ENCODE measurements at places on chromosomes 2 and 18. TPM values are rescaled to one million over a fixed set of nuclear protein-coding genes. Genes with fewer than 3 reads are reported as not detected.
A peak's percentile ranks its signal among the peaks of the same experiment; 100 is the strongest.

GRCh38 chr2:241009601-241010530, 11.4 kb downstream of the SNED1 start:
- DNase-seq = peak; percentile 74

- no peak for DNase-seq
Measured at GRCh38 chr2:31770741-31771140, 190.0 kb upstream of the SRD5A2 start.

DNA sequence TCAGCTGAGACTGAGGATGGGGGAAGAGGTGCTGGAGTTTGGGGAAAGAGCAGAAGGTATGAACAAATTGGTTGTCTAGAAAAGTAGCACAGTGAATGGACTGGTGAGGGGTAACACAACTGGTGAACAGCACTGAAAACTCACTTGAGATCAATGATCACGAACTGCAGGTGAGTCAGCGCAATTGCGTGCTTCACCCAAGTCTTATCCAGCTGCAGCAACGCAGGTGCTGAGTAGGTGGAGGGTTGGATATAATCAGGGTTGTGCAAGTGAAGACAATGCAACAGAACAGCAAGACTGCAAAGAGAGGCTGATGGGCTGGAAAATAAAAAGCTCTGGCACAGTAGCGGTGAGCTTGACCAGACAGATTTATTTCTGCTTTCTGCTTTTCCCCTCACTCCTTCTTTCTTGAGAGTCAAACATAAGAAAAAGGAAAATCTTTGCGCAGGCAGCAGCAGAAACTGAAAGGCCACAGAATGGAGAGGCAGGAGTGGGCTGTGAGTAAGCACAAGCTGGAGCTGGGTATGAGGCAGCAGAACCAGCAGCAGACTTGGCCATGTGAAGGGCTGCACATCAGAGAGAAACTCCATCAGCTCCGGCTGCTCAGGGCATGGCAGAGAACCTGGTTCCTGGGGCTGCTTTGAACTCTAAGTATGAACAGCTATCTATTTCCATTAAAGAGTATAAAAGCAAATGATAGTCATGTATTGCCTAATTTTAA, 99.4 kb upstream of the ARL5A start:
- no peak for DNase-seq

- DNase-seq = no peak
Measured at GRCh38 chr18:26051843-26052242, 38.6 kb downstream of the SS18 start.

DNA sequence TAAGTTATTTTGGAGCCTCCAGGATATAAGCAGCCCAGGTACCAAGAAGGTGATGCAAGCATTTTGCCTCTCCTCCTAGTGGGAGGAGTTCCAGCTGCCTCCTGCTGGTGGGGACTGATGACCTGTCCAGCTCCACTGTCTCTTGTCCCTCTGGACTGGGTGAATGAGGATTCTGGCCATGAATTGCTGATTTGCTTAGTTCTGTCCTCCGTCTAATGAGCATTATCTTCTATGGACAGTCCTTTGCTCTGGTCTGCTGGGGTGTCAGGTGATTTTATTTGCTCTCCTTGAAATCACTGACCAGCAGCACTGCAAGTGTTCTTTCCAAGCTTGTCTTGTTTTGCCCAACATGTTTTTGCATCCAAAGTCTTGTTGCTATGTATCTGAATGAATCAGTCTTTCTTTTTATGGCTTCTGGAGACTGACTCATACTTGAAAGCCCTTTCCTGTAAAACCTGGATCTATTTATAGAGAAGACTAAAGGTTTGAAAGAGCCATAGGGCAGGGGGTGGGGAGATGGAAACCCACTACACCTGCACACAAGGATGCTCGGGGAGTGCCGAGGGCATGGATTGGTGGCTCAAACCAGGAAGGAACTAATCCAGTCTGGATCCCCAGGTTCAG, 40.5 kb upstream of the EFHD1 start:
- no peak for DNase-seq

DNA sequence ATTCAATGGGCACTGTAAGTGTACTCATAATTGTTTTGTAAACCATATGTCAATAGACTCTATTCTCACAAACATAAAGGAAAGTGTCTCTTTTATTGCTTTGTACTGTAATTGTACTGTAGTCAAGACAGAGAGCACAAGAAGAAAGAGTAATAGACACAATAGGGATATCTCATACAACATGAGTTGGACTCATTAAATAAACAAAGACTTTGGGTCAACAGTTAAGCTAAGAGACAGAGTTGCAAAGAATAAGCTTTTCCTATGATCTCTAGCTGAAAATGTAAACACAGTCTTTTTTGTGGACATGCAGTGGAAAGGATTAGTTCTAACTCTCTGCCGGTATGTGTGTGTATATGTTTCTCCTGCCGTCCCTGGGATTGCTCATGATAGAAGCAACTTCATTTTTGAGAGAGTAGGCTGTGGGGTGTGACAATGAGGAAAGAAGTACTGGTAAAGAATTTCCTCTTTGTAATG, 13.9 kb upstream of the KYNU start:
- no peak for DNase-seq

- DNase-seq = no peak
Measured at GRCh38 chr2:30689496-30690125, 117.6 kb downstream of the CAPN13 start.

DNA sequence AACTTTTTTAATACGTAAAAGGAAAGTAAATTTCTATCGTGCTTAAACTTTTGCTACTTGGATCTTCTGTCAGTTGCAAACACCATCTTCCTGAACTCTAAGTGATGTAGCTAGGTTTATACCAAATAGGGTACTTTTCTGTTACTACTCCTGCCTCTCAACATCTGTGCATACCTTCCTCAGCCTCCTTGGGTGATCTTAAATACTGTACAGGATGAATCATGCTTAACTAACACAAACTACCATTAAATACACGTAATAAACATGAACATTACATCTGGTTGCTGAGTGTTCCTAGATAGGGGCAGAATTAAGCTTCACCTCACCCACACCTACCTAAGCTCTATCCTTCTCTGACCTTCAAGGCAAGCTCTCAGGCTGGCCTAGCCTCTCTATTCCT, 398.0 kb downstream of the TXNL1 start:
- DNase-seq = no peak

GRCh38 chr2:16861111-16861510, 195.5 kb upstream of the CYRIA start:
- DNase-seq = no peak

STARD6 gene
- total RNA-seq = not detected

GRCh38 chr2:137969418-137969765, 5.1 kb downstream of the HNMT start:
- peak; percentile 64 for DNase-seq

- no peak for DNase-seq
Measured at GRCh38 chr2:220081171-220081570, 453.7 kb downstream of the SLC4A3 start.

DNA sequence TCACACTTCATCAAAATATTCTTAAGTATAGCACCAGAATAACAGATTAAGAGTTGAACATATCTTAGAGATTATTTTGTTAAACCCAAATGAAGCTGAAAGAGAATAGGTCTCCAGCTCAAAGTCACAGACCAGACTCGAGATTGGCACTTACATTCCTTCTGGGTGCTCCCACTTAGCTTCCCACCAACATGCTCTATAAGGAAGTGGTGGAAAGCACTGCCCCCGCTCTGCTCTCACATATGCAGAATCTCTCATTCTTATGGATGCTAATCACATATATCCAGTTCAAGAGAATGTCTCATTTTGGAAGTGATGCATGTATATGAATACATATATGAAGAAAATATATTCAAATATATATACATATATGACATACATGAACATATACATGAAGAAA, 71.5 kb upstream of the CD226 start:
- no peak for DNase-seq

GRCh38 chr2:69192176-69192945, 179.4 kb downstream of the ANTXR1 start:
- no peak for DNase-seq

- DNase-seq = no peak
Measured at GRCh38 chr2:177229442-177230242, 17.0 kb downstream of the HNRNPA3 start.

DNA sequence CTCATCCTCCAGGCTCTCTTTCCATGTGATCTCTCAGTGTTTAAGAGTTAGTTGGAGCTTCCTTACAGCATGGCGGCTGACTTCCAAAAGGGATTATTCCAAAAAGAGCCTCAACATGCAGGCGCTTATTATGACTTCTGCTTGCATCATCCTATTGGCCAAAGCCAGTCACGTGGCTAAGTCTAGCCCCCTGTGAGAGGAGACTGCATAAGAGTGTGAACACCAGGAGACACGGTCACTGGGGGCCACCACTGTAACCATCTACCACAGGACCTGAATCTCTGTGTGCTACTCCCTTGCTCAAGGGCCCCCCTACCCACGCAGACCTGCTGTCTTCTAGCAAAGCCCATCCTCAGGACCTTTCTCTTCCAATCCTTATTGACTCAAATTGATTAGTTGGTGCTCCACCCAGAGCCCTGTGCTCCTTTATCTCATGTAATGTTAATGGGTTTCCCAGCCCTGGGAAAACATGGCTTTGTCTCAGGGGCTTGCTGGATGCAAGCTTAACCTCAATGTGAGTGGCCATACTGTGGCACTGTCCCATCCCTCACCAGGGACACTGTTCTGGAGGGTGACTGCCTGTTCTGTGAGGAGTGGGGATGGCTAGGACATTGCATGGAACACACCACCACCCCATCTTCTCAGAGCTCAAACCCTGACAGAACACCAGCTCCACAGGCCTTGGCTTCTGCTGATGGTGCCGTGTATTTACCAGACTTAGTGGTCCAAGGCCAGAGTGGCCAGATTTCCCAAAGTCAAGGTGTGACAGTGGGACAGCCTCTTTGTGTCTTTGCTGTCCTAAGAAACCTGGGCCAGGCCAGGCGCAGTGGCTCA, 4.2 kb downstream of the IL1RN start:
- no peak for DNase-seq

DNA sequence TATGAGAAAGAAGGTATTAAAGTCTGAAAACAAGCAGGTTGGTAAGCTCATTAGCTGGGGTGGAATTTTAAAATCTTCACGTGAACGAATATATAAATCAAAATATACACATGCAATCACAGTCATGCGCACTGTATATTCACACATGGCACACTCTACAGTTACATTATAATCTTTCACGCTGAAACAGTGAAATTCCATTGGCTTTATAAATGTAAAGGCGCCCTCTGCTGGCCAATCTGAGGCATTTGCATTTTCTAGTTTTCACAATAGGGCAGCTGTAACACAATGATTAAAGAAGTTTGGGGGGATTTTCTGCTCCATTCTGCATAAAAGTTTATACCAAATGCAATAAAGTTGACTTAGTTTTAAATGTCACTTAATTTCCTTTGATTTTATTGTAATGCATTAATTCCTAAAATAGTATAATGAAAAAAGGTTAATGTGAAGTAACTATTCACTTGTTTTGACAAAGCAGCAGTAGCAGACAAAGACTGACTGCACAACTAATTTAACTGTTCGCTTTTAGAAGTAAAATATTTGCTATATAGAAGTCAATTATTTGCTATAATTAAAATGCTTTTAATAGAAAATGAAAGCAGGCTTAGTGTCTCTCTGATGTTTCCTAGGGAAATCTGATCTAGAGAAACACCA, 17.2 kb downstream of the IFIH1 start:
- DNase-seq = peak; percentile 65

DNA sequence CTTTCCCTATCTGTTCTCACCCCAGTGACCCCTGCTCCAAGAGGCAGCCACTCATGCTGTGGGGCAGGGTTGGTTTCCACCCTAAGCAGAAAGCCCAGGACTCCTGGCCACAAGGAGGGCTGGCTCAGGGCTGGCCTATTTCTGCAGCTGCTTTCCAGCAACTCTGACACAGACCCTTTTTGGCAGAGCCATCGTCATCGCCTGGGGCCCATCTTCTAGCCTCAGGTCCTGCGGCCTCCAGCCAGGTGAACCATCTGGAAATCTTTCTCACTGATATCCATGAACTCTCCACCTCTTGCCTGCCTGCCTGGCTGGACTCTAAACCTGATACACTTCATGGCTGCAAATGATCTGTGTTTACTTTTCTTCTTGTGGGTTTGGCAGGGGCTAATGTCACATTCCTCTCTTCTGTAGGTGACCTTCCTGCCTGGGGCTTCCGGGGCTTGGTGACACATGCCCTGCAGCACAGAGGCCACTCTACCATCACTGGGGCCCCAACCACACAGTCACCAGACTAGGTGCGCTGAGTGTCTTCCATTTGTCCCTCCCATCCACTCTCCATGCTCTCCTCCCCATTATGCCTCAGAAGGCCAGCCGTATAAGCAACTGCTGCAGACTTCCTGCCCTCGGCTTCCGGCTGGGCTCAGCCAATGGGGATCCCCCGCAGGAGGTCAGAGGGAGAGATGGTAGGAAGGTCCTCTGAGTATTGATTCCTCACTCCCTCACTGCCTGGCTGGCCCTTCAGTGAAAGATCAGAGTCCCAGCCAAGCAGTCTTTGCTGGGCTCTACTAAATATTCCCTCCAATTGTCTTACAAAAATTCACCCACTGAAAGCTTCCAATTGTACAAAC, 9.7 kb upstream of the COPS8 start:
- no peak for DNase-seq

All from aorta (tissue), 5 donors.